ENCODE measurements at places on chromosomes 1 and 21.

DNA sequence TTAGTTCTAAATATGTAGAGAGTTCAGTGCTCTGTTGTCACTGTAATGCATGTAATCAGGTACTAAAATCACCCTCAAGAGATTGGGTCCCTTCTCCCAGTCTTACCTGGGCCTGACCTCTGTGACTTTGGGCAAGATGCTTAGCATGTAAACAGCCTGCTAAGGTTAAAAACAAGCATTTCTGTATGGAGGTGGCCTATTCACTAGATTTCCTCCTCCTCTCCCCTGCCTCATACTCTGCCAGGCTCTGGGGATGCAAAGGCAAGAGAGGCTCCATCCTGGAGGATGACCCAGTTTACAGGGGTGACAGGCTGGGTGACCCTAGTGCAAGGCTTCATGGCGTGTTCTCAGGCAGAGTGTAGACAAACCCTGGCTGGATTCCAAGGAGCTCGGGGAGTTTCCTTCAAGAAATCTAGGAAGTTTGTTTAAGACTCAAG lies 28.8 kb downstream of the VANGL2 start:
- no peak for DNase-seq

DNA sequence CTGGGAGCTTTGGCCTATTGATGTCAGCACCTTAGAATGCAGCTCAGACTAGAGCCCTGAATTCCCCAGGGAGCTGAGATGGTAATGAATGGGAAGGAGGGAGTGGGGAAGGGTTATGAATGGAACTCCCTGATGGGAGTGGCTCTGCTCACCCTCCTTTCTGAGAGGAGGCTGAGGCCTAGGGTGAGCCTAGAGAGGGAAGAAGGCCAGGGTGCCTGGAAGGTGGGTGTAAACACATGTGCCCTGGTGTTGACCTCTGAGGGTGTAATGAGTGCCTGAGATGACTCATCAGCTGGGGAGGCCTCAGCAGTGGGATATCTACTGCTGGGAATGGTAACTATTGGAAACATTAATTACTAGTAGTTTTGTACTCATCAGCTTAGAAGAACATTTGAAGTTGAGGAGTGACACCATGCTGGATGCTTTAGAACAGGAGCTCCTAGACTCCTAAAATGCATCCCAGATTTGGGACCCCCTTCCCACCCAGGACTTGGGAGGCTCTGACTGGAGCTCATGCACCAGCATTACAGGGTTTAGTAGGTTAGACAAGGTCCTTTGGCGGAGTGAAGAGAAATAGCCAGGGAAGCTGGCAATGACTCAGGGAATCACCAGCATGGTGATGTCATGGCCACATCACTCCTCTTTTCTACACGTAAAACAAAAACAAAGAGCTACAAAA lies 16.0 kb upstream of the PIGV start:
- DNase-seq, result peak; percentile 97

GRCh38 chr21:35593000-35593502 lies 467.3 kb downstream of the SETD4 start:
- DNase-seq, result peak; percentile 65

DNA sequence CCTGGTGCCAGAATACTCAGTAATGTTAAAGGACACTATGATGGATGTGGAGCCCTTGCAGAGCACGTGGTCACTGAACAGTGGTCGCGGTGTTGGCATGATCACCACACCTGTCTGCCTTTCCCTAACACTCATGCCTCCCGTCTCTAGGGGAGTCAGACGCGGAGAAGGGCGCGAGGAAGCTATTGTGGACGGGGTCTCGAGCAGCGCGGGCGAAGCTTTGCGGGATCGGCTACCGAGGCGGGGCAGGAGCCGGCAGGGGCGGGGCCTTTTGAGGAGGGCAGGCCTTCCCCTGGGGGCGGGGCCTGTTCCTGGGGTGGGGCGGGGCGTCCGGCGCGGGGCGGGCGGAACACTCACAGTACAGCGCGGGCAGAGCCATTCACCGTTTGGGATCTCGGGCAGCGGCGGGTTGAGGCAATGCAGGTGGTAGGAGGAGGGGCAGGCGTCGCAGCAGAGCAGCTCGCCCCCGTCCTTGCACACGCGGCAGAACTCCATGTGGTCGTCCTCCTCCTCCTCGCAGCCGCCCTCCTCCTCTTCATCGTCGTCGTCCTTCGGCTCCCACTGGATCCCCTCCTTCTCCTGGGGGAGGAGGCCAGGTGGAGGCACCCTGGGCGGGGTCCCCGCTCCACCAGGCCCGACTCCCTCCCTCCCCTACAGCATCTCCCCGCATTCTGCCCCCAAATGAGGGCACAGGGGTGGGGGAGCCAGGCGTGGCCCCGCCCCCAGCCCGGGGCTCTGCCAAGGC lies 31.5 kb downstream of the CHD5 start:
- peak; percentile 12 for DNase-seq

GRCh38 chr1:65845535-65846060 lies 52.9 kb downstream of the PDE4B start:
- no peak for DNase-seq

DNA sequence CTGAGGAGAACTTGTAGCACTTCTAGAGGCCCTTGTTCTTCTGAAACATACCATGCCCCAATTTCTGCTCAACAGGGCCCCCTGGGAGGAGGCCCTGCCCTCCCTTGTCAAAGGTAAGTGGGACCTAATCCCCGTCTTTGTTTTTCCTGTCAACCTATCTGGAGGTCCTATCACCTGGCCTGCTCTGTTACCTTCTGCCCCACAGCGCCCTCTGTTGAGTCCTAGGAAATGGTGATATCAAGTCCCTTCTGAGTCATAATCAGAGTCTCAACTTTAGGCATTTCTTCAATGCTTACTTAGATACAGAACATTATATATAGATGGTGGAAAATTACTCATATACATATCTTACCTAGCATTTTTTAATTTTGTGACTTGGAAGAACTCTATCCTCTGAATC lies 28.2 kb upstream of the FCRL4 start:
- DNase-seq, result no peak

DNA sequence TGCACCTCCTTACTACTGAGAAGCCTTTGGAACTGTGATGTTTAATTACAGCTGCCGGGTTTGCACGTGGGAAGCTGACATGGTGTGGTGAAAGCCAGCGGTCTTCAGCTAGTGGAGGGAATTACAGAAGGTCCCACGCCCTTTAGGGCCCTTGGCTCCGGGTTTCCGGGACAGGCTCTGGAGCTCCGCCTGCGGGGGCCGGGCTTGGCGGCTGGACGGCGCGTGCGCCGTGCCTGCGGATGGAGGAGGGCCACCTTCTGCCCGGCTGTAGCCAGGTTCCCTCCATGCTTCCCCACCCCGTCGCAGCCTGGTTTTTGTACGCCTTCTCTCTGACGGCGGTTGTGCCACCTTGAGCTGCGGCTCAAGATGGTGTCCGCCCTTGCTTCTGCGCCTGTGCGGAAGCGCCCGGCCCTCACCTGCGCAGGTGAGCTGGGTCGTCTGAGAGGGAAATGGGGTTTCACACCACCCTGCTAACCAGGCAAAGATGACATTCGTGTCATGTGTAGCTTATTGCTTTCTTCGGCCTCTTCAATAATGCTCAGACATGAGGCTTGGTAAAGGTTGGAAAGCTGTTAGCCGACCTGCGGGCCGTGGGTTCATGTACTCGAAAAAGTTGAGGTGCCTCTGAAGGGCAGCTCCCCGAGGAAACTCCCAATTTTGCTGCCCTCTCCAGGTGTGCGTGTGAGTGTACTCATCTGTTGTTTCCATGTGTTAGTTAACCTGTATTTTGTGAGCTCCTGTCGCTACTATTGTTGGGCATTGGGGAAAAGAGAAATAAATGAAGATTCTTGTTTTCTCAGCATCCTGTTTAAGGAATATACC lies 36.6 kb upstream of the OPRD1 start:
- peak; percentile 38 for DNase-seq

DNA sequence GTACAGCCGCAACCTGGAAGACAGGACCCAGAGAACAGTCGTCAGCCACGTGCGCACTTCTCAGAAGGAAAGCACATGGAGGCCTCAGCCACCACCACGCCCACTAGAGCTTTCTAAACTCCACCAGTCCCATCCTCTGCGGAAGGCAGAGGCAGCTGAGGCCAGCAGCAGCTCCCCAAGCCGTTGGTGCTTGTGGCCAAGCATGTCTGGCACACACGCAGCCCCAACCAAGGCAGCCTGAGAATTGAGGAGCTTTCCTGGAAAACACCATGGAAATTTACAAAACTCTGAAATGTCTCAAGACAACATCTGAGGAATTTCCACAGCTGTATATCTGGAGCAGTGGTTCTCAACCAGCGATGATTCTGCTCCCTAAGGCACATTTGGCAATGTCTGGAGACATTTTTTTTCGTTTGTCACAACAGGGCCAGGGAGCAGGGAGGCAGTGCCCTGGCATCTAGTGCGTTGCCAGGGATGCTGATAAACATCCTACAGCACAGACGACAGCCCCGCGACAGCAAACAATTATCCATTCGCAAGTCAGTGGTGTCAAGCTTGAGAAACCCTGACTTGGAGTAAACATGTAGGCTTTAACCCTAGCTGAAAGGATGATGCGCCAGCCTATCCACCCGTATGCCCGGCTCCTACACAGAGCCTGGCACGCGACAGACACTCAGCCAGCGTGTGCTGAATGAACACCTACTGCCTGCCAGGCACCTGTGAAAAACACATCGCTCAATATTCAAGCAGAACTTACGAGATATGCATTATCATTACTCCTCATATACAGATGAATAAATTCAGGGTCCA lies 24.7 kb downstream of the NPHP4 start:
- DNase-seq, result no peak
